ENCODE measurements at places on chromosomes 5 and 9.

DNA sequence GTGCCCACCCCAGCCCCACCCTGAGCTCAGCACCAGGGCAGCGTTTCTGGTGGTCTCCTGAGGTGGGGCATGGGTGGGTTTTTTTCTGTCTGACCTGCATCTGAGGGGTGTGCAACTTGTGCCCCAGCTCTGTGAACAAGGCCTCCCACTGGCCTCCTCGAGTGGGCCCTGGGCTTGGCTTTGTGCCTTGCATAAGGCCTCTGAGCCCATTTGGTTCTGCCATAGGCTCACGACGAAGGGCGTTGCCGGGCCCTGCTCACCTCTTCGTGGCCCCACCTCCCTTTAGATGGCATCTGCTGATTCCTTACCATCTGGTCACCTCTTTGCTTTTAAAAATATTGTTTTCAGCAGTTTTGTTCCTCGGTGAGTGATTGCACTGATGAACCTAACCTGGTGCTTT, 127.1 kb upstream of the COL5A1 start:
- no peak for DNase-seq
- no peaks in the 10 kb centered on the region for H3K4me1 ChIP-seq
- peaks cover 15% of the 10 kb centered on the region for H3K27me3 ChIP-seq
- peaks cover 3% of the 10 kb centered on the region for H3K36me3 ChIP-seq

DNA sequence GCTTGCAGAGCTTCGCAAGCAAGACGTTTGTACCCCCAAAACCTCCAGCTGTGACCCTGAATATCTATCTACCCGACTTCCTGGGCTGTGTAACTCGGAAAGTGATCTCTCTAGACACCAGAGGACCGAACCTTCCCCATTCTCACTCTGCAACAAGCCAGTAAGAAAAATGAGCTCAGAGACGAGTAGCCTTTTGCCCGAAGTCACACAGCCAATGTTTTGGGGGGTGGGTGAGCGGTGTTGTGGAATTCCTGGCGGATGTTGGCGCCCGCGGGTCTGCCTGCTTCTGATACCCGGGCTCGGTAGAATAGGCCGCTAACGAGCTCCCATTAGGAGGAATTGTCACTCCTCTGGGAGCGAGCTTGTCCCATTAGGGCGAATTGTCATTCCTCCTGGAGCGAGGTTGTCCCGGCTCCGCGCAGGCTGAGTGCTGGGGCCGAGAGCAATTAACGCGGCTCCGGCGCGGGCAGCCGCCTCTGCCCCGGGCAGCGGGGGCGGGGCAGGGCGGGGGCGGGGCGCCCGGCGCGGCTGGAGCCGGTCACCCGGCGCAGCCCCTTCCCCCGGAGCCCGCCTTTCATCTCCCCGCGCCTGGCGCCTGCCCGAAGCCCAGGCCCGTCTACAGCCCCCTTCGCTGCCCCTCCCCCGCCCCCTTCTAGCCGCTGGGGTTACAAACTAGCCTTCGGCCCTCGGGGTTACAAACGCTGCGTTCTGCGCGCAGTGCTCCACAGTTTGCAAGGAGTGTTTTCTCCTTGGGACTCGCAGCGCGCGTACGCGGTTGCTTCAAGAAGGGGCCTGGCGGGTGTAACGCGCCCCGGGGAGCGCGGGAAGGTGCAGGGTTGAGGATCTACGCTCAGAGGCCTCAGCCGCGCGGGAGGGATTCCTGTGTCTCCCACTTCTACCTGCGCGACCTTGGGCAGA, 3.5 kb upstream of the MSX2 start:
- H3K4me3 ChIP-seq: no peak overlapping the region
- H3K36me3 ChIP-seq: no peaks in the 10 kb centered on the region
- peaks cover 16% of the 10 kb centered on the region for H3K27me3 ChIP-seq
- H3K4me1 ChIP-seq: peaks cover 4% of the 10 kb centered on the region

DNA sequence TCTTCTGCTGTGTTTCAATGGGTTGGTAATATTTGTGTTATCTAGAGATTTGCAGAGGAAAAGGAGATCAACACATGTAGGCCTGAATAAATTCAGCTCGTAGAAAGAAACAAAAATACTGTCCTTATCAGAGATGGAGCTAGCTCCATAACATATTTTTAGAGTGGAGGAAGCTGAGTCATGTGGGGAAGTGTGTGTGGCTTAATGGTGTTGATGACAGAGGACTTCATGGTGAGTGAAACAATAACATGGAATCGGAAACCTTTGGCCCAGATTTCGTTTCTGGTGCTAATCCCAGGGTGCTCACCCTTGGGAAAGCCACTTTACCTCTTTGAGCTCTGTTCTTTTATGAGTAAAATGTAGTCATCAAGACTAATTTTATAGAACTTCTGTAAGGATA, 825.0 kb downstream of the TLR4 start:
- no peaks in the 10 kb centered on the region for H3K4me1 ChIP-seq
- no peak overlapping the region for H3K27ac ChIP-seq
- DNase-seq: no peak
- H3K36me3 ChIP-seq: no peaks in the 10 kb centered on the region
- H3K4me3 ChIP-seq: no peak overlapping the region

GRCh38 chr9:131060900-131061630, 35.3 kb upstream of the AIF1L start:
- peaks cover 4% of the 10 kb centered on the region for H3K27me3 ChIP-seq
- no peaks in the 10 kb centered on the region for H3K4me1 ChIP-seq
- H3K4me3 ChIP-seq: no peak overlapping the region
- H3K27ac ChIP-seq: no peak overlapping the region

- H3K27me3 ChIP-seq: peaks cover 5% of the 10 kb centered on the region
- H3K4me1 ChIP-seq: peaks cover 12% of the 10 kb centered on the region
- DNase-seq: peak; percentile 39
Observed at GRCh38 chr9:98807814-98808195, 335 bp downstream of the GALNT12 start.

DNA sequence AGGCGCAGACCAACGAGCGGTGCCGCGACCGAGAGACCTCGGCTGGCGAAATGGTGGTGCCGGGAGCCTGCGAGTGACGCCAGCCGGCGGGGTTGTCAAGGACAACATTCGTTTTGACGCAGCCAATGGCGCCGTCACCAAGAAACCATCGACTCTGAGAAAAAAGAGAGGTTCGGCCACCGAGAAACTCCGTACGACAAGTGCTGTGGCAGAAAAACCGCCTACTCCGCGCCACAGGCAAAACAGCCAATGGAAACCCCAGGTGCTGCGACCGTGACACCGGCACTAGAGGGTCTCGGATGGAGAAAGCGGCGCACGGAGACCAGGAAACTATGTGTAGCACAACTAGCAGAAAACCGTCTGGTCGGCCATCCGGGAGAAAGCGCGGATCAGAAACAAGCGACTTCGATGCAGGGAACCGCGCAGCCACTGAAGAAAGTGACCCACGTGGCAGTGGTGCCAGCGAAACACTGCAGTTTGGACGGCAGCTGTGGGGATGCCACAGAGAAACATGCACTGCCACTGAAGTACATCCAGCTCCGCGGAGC, 88.8 kb downstream of the ANXA2R start:
- H3K4me3 ChIP-seq: peak overlapping the region; percentile 97
- peaks cover 2% of the 10 kb centered on the region for H3K36me3 ChIP-seq
- H3K27me3 ChIP-seq: no peaks in the 10 kb centered on the region
- peak overlapping the region; percentile 99 for H3K27ac ChIP-seq
- DNase-seq: peak; percentile 78

- DNase-seq: no peak
- H3K4me3 ChIP-seq: peak overlapping the region; percentile 37
- no peaks in the 10 kb centered on the region for H3K36me3 ChIP-seq
- H3K4me1 ChIP-seq: peaks cover 18% of the 10 kb centered on the region
- peaks cover 30% of the 10 kb centered on the region for H3K27me3 ChIP-seq
Observed at GRCh38 chr5:116577064-116577788, 2.6 kb upstream of the SEMA6A start.

- peak overlapping the region; percentile 90 for H3K4me3 ChIP-seq
- no peaks in the 10 kb centered on the region for H3K27me3 ChIP-seq
- DNase-seq: no peak
- H3K4me1 ChIP-seq: peaks cover 34% of the 10 kb centered on the region
- H3K36me3 ChIP-seq: peaks cover 9% of the 10 kb centered on the region
Observed at GRCh38 chr9:129996161-129996830, 46.7 kb downstream of the FNBP1 start.

GRCh38 chr9:29778281-29778849, 2205.1 kb upstream of the C9orf72 start:
- H3K27ac ChIP-seq: no peak overlapping the region
- no peaks in the 10 kb centered on the region for H3K4me1 ChIP-seq
- no peak overlapping the region for H3K4me3 ChIP-seq
- no peaks in the 10 kb centered on the region for H3K27me3 ChIP-seq
- no peaks in the 10 kb centered on the region for H3K36me3 ChIP-seq
- no peak for DNase-seq

GRCh38 chr5:63050916-63051315, 472.3 kb downstream of the LRRC70 start:
- H3K4me3 ChIP-seq: no peak overlapping the region
- no peaks in the 10 kb centered on the region for H3K4me1 ChIP-seq
- H3K36me3 ChIP-seq: no peaks in the 10 kb centered on the region
- no peak overlapping the region for H3K27ac ChIP-seq
- no peak for DNase-seq

DNA sequence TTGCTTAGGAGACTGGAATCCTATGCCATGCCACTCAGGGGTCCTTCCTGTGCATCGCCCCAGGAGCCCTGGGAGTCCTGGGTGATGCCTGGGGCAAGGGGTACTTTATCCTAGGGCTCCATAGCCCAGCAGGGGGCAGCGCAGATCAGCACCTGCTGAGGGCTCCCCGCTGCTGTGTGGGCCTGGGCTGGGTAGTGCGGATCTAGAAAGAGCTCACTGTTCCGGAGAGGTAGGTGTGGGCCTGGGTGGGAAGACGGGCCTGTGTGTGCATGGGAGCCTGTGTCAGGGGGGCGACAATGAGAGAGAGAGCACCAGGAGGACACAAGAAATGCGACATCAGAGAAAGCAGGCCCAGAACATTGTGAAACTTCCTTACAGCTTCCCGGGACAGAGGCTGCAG, 11.4 kb upstream of the DAB2IP start:
- no peak overlapping the region for H3K27ac ChIP-seq
- H3K4me3 ChIP-seq: no peak overlapping the region
- peaks cover 18% of the 10 kb centered on the region for H3K27me3 ChIP-seq
- no peak for DNase-seq
- peaks cover 7% of the 10 kb centered on the region for H3K4me1 ChIP-seq

GRCh38 chr9:14961372-14962068, 51.3 kb upstream of the FREM1 start:
- no peaks in the 10 kb centered on the region for H3K4me1 ChIP-seq
- no peak overlapping the region for H3K4me3 ChIP-seq
- H3K27me3 ChIP-seq: peaks cover 1% of the 10 kb centered on the region
- no peak for DNase-seq

- peaks cover 7% of the 10 kb centered on the region for H3K36me3 ChIP-seq
- no peak for DNase-seq
- no peak overlapping the region for H3K4me3 ChIP-seq
- H3K27ac ChIP-seq: no peak overlapping the region
- H3K27me3 ChIP-seq: no peaks in the 10 kb centered on the region
Observed at GRCh38 chr9:123871781-123872180, 58.1 kb downstream of the DENND1A start.

DNA sequence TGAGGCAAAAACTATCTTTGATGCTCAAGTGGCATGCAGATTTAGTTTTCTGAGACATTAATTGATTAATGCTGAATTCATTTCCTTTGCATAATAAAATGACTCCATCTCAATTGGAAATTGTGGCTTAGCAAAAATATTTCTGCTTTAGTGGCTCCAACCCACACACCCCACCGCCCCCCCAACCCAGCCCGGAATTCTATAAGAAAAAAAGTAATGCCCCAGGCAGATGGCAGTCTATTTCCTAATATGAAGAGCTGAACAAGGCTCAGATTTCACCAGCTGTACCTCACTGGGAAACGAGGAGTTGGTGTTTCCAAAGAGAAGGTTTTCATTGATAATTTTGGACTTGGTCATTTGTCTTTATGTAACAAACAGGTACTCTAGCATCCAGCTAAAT, 182.1 kb downstream of the FBN2 start:
- H3K27me3 ChIP-seq: no peaks in the 10 kb centered on the region
- no peak for DNase-seq
- H3K4me1 ChIP-seq: no peaks in the 10 kb centered on the region
- H3K4me3 ChIP-seq: no peak overlapping the region

DNA sequence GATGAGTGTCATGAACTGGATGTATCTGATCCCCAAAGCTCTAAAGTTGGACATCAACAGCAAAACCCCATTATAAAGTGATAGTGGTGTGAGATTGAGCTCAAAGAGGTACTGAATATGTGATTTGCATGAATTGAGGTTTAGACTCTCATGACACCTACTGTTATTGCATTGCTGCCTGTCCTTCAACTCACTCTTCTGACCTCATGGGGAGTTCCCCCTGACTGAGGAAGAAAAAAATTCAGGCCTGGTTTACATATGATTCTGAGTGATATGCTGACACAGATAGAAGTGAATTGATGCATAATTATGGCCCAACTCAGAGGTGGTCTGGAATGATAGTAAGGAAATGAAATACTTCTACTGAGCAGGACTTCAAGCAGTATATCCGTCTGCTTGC, 76.2 kb upstream of the CHD1 start:
- peak overlapping the region; percentile 95 for H3K27ac ChIP-seq
- H3K27me3 ChIP-seq: no peaks in the 10 kb centered on the region
- H3K4me1 ChIP-seq: peaks cover 13% of the 10 kb centered on the region
- H3K4me3 ChIP-seq: peak overlapping the region; percentile 6
- no peaks in the 10 kb centered on the region for H3K36me3 ChIP-seq

GRCh38 chr5:74631081-74631953, 9.2 kb downstream of the ENC1 start:
- H3K27me3 ChIP-seq: no peaks in the 10 kb centered on the region
- H3K36me3 ChIP-seq: peaks cover 6% of the 10 kb centered on the region
- H3K4me1 ChIP-seq: peaks cover 16% of the 10 kb centered on the region
- H3K27ac ChIP-seq: peak overlapping the region; percentile 83
- peak overlapping the region; percentile 58 for H3K4me3 ChIP-seq

GRCh38 chr5:96350678-96351077, 82.4 kb downstream of the PCSK1 start:
- H3K27me3 ChIP-seq: peaks cover 3% of the 10 kb centered on the region
- no peaks in the 10 kb centered on the region for H3K4me1 ChIP-seq
- no peak overlapping the region for H3K4me3 ChIP-seq
- H3K27ac ChIP-seq: no peak overlapping the region
- no peaks in the 10 kb centered on the region for H3K36me3 ChIP-seq

GRCh38 chr5:38648703-38649291, 92.4 kb upstream of the LIFR start:
- peaks cover 6% of the 10 kb centered on the region for H3K4me1 ChIP-seq
- H3K27me3 ChIP-seq: no peaks in the 10 kb centered on the region
- no peak overlapping the region for H3K4me3 ChIP-seq
- DNase-seq: no peak

DNA sequence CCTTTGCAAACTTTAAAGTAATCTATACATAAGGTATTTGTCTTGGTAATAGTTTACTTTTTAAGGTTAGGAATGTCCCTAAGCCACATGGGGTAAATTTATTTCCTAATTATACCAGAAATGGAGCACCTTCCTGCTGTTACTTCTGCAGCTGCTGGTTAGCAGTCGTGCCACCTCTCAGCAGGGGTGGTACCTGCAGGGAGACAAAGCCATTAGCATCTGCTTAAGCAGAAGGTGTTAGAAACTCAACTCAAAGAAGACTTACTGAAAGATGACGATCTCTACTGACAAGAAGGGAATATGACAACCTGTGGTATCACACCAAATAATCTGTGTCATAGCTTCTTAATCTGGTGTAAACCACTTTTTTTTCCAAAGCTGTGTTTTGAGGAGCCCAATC, 173.7 kb downstream of the BRINP1 start:
- H3K4me1 ChIP-seq: no peaks in the 10 kb centered on the region
- no peak overlapping the region for H3K4me3 ChIP-seq
- no peaks in the 10 kb centered on the region for H3K27me3 ChIP-seq

- no peak overlapping the region for H3K27ac ChIP-seq
- DNase-seq: no peak
- no peaks in the 10 kb centered on the region for H3K4me1 ChIP-seq
- peaks cover 15% of the 10 kb centered on the region for H3K36me3 ChIP-seq
Observed at GRCh38 chr5:132363431-132364112, 5.9 kb upstream of the SLC22A5 start.

- peaks cover 1% of the 10 kb centered on the region for H3K27me3 ChIP-seq
- no peaks in the 10 kb centered on the region for H3K36me3 ChIP-seq
- no peak overlapping the region for H3K27ac ChIP-seq
- H3K4me1 ChIP-seq: no peaks in the 10 kb centered on the region
Observed at GRCh38 chr5:128257076-128257475, 173.5 kb downstream of the SLC12A2 start.

Data from memory B cell (primary cell).